Right ventricle myocardium inferior (tissue), 1 donor: ENCODE measurements at places on chromosomes 2 and 18. TPM values are rescaled to one million over a fixed set of nuclear protein-coding genes. Genes with fewer than 3 reads are reported as not detected.

HOXD4 gene
- total RNA-seq, result not detected

SERPINB10 gene
- total RNA-seq, result not detected

TDRD15 gene
- not detected for total RNA-seq

LYG2 gene
- not detected for total RNA-seq

SERPINB12 gene
- not detected for total RNA-seq

HTR2B gene
- total RNA-seq, result not detected

UGT1A3 gene
- not detected for total RNA-seq

STAT4 gene
- total RNA-seq, result 0.76 TPM

ABCG8 gene
- 0.32 TPM for total RNA-seq

SMYD1 gene
- total RNA-seq, result 544 TPM

DSC2 gene
- 26.0 TPM for total RNA-seq

DSG1 gene
- 0.68 TPM for total RNA-seq

CYP1B1 gene
- total RNA-seq, result 19.6 TPM

RESP18 gene
- not detected for total RNA-seq

SCTR gene
- total RNA-seq, result 0.41 TPM

ANO7 gene
- 0.81 TPM for total RNA-seq

ZSWIM2 gene
- not detected for total RNA-seq

DNA sequence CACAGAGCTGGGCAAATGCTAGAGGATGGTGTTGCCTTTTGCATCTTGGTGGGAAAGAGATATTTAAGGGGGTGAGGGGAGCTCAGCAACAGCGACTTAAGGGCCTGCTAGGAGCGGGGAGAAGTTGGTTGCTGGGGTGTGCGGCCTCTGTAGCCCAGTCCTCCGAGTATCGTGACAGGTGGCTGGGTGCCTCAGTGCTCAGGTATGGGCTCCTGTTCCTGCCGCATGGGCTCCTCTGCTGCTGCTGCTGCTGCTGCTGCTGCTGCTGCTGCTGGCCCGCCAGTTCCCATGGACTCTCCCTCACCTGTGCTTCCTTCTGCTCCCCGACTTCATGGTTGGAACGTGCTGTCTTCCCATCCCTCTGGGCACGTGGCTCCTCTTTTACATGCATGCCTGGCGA, 22.0 kb downstream of the AGAP1 start:
- DNase-seq, result no peak

- no peak for DNase-seq
Observed at GRCh38 chr2:15886231-15886630, 54.1 kb upstream of the MYCN start.

GRCh38 chr2:65666156-65666725, 233.8 kb upstream of the SPRED2 start:
- no peak for DNase-seq

DNA sequence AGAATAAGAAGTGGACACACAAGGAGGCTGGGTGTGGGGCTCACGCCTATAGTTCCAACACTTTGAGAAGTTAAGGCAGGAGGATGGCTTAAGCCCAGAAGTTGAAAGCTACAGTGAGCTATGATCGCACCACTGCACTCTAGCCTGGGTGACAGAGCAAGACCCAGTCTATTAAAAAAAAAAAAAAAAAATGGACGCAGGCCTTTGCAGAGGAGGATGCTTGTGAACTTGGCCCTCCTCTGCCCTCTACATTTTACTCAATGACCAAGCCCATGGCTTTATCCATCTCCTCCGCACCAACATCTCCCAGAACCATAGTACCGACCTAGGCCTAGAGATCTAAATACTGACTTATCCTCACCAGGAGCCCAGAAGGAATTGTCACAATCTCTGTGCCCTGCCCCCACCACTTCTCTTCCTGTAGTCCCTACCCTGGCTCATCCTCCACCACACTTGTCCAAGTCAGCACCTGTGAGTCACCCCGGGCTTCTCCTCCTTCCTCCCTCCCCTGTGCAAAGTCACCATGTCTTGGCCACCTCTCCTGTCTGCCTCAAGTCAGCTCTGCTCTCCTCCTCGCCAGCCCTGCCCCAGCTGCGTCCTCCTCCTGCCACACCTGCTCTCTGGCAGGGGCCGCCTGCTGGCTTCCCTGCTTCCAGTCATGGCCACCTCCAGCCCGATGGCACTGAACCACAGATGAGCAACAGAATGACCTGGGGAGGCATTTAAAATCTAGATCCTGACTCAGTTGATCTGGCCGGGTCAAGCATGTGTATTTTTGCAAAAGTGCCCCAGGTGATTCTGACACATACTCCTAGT, 35.8 kb upstream of the ASPRV1 start:
- peak; percentile 72 for DNase-seq

GRCh38 chr2:115234737-115235136, 792.3 kb downstream of the DPP10 start:
- DNase-seq, result no peak

GRCh38 chr2:181954538-181954883, 31.1 kb upstream of the PPP1R1C start:
- no peak for DNase-seq

- peak; percentile 44 for DNase-seq
Observed at GRCh38 chr2:130837811-130838565, 1.3 kb downstream of the ARHGEF4 start.

- no peak for DNase-seq
Observed at GRCh38 chr2:28175028-28175427, 217.6 kb upstream of the FOSL2 start.

- DNase-seq, result no peak
Observed at GRCh38 chr2:20576598-20577115, 74.2 kb downstream of the HS1BP3 start.

GRCh38 chr2:7962161-7962560, 719.7 kb upstream of the ID2 start:
- no peak for DNase-seq

DNA sequence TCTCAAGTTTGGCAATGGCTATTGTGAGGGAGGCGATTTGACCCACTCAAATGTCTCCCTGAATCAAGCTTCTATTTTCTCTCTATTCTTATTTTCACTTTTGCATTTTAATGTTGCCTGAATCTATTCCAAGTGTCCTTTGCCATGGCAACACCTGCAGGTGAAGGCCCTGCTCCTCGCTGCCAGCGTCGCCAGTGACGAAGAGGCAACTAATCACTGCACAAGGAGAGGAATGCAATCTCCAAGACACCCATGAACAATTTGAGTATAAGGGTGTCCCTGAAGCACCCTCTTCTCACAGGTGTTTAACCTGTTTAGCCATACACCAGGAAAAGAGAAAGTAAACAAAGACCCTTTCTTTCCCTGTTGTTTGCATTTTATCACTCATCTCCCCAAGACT, 165.6 kb upstream of the VRK2 start:
- no peak for DNase-seq

DNA sequence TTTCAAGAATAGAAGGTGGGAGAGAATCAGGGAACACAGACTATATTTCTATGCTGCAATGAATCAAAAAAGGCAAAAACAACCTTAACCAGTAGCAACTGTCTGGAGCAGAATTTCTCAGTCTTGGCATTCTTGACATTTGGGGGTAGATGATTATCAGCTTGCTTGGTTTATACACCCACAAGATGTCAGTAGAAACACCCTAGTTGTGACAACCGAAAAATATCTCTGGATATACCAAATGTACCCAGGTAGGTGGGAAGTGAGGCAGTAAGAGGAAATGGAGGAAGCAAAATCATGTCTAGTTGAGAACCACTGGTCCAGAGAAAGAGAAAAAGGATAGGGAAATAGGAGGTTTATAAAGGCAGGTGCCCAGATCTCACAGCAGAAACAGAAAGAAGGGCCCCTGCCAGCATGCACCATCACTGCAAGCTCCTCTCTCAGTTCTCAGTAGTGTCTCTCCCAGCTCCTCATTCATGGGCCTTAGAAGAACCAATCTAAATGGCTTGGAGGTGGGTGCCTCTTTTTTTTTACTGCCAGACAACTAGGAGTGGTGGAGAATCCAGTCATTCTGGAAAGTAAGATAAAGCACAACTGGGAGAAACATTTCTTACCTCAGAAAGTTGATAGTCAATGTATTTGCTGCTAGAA, 50.4 kb downstream of the MBD2 start:
- DNase-seq, result no peak

GRCh38 chr18:59484561-59485328, 125.7 kb upstream of the LMAN1 start:
- no peak for DNase-seq

GRCh38 chr2:140654565-140654964, 1476.3 kb downstream of the LRP1B start:
- DNase-seq, result no peak

GRCh38 chr2:9205486-9205885, 1.1 kb upstream of the ASAP2 start:
- DNase-seq, result no peak

- DNase-seq, result no peak
Observed at GRCh38 chr2:55840460-55840859, 83.1 kb downstream of the EFEMP1 start.

DNA sequence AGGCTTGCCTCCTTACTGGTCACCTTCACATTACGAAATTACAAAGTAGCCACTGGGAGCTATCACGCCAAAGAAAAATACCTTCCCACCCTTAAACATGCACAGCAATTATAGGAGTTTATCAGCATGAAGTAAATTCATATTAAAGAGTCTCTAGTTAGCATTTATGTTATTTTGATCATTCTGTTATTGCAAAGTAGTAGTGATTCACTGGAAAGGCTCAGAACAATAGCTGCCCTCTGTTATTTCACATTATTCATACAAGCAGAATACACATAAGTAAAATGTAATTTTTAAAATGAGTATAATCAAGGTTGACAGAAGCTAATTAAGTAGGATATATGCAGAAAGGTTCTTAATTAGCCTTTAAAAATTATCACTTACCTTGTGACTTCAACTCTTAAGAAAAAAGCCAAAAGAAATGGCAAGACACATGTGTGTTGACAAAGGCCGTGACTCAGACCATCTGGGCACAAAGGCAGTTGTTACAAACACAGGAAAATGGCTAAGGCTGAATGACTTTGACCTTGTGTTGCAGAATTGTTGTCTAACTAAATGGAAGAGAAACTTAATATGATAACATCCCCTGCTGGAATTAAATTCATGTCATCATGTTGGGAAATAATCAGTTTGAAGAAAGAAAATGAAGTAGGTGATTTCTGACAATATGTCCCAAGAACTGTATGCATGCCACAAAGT, 108.3 kb downstream of the ARL6IP6 start:
- DNase-seq, result no peak

DNA sequence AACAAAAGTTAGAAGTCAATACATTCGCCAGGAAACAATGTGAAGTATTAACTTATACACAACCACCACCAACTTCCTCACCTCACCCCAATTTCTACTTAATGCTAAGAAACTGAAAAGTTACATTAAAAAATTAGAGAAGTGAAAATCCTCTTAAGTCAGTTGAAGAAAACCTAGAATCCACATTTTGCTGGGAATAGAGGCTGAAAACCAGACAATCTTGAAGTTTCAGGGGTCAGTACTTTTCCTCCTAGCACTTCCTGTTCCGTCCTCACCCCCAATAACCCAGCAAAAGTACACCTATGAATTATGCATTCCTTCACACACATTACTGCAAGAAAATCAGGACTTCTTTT, 6.3 kb downstream of the YES1 start:
- no peak for DNase-seq

GRCh38 chr2:224922142-224922727, 120.0 kb downstream of the DOCK10 start:
- DNase-seq, result no peak

- peak; percentile 70 for DNase-seq
Observed at GRCh38 chr2:160388464-160389263, 104.9 kb downstream of the RBMS1 start.

DNA sequence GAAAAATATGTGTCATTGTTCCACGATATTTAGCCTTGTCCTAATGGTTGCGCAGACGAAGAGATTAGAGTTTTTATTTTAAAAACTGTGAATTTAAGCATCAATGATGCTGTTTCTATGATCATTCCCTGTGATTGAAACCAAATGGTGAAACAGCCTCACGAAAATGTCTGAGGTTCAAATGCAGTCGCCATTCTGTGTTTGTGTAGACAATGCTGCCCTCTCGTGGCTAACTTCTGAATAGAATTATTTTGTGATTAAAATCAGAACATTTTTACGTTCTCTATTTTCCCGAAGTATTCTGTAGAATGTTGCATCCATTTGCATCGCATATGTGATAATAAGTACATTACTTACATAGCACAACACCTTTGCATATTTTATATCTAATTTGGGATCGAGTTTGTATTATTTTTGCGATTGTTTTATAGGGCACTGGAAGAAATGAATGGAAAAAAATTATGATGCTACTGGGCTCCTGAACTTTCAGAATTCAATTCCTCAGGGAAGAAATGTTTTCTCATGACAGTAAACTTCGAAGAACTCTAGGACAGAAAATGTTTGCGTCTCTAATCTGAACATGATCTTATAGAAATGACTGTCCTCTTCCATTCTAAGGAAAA, 54.8 kb upstream of the CREB1 start:
- DNase-seq, result no peak

- DNase-seq, result no peak
Observed at GRCh38 chr2:45821558-45822271, 170.2 kb downstream of the PRKCE start.

GRCh38 chr2:32617599-32618189, 10.2 kb upstream of the TTC27 start:
- DNase-seq, result no peak

GRCh38 chr2:103656558-103656957, 894.7 kb downstream of the TMEM182 start:
- no peak for DNase-seq

DNA sequence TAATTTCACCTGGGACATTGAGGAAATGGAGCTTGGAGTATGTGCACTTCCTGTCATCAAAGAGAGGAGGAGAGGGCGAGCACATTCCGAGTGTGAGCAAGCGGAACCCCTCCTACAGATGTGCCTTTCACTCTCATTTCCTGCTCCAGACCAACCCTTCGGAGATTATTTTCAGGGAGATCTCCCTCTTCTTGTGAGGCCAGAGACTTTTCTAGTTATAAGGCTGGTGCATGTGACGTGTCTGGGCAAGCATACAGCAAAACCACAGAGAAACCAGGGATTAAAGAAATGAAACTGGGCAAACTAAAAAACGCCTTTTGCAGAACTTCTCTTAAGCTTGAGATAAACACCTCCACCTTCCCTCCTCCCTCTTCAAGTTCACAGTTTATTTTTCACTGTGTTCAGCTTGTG, 409.2 kb upstream of the TCF4 start:
- no peak for DNase-seq

GRCh38 chr2:228016402-228016801, 145.0 kb downstream of the DAW1 start:
- DNase-seq, result no peak

DNA sequence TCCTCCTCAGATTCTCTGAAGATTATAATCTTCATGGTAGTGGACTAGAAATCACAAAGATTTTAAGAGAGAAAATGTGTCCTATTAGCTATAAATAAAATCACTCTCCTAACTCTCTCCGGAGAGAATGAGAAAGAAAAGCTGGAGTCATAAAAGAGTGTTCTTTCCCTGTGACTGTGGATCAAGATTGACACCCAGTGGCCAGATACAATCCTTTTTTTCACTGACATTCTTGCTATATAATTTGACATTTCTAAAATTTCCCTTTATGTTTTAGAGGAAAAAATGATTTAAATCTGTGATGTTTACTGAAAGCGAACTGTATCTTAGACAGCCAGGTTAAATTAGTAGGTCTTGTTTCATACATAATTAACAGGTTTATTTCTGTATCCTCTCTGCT, 35.4 kb upstream of the LRP2 start:
- no peak for DNase-seq
